Anterior cingulate cortex (tissue), 58 donors: ENCODE measurements at places on chromosomes 12 and 14.

GRCh38 chr12:64124511-64125197 lies 97.4 kb downstream of the KICS2 start:
- DNase-seq: no peak

GRCh38 chr12:132185705-132186104 lies 41.4 kb downstream of the NOC4L start:
- no peak for DNase-seq

- no peak for DNase-seq
Measured at GRCh38 chr14:59507752-59508103, 23.4 kb downstream of the JKAMP start.

DNA sequence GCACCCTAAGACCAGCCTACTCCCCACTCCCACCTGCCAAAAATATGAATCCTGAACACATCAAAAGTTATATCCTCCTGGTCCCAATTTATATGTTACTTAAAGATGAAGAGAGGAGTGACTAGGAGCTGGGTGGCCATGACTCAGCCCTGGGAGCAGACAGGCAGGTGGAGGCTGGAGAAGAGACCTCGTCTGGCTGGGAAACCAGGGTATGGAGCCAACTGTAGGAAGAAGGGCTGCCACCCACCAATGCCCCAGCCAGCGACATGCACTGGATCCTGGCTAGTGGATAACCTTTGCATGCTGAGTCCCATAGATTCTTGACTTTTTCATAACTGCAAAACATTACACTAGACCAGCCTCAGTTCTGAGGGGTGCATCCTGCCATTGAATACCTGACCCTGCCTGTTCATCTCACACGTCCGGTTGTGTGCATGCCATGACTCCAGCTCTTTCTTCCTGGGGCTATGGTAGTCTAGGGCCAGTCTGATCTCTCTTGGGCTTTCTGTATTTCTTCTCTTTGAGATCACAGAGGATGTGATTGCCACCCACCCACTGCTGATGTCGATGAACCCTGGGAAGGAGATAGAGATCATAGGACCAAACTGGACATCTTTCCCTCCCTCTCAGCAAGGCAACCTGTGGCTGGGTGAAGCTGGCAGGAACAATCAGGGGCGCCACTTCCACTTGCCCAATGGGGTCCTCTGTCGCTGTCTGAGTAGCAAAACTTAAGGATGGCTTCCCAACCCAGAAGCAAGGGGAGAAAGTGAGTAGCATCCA lies 69.6 kb upstream of the DDX11 start:
- no peak for DNase-seq

DNA sequence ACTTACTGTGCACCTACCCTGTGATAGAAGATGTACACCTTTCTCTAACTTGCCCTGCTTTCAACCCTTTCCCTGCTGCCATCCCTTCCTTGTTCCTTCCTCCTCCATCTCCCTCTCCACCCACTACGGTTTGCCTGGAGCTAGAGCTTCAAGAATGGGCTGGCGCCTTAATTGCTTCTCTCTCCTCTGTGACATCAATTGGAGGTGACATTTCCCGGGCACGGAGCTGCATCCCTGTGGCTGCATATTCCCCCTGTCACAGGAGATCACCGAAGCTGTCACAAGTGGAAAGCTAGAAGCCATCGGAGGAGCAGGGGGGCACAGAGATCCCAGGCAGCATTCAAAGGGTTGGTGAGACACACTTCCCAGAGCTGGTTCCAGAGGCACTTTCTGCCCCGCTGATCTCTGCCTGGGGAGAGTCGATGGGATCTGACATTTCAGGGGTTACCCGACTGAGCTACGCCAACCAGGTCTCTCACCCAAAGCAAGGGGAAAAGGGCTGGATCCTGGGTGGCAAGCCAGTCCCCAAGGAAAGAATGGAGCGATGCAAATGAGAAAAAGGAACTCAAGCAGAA lies 604.9 kb downstream of the MED13L start:
- no peak for DNase-seq

DNA sequence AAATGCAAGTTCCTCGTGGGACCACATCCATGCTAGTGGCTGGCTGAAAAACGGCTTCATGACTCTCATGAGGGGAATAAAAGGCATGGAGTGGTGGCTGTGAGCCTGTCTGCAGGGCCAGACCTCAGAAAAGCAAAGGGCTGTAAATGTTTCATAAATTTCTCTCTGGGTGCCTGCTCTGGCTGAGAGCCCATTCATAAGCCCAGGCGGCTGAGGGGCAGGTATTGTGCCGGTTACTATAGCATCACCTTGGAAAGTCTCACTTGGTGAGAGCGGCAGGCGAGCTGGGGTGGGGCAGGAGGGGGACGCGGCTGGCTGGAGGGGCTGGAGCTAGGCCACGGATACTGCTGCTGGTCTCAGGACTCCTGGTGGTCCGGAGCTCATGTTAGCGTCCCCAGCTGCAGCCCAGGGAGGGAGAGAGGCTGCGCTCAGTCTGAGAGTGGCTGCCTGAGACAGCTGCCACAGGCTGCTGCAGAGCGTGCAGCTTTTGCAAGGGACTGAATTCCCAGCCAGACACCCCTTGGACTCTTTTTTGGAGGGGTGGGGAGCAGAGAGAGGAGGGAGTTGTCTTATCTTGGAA lies at the start of gene SLC17A8:
Gene SLC17A8, plus strand, starts transcription at position 431 of the 580 bp plus-strand sequence. CDS start 318 bp downstream, outside the sequence.
- DNase-seq: no peak
